Activated CD4-positive, CD25-positive, alpha-beta regulatory T cell (primary cell): ENCODE measurements at places on chromosomes 4 and X.

DNA sequence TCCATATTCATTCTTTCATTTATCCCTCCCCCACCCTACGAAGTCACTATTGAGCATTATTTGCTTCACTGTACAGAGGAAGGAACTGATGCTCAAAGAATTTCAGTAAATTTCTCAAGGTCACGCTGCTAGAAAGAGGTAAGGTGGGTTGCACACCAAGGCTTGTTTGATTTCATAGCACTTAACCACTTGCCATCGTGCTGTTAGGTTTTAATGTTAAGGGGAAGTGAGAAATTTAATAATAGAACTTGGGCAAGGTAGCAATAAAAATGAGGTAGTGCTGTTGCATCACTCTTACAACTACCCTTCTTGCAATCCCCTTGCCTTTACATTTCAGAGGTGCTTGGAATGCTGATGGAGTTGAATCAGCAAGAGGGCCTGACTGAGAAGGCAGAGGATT is 343.1 kb downstream of the MID1IP1 start:
- DNase-seq = no peak

DNA sequence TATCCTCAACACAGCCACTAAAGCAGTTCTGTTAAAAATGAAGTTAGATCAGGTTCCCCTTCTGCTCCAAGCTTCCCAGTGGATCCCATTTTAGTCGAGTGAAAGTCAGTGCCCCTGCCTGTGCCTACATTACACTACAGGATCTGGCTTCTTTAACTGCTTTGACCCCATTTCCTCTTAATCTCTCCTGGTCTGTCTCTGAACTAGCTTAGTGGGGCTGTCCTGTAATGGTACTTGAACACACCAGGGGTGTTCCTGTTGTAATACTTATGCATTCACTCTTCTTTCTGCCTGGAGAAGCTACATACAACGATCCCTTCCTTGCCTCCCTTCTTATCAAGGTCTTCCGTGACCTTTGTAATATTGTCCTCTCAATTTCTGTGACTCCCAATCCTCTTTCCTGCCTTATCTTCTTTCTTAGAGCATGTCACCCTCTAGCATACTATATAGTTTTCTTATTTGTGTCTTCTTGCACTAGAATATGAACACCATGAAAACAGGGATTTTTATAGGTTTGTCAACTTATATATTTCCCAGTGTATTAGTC is 16.7 kb downstream of the ARSJ start:
- DNase-seq = no peak

GRCh38 chr4:148420397-148420796 is 21.8 kb downstream of the NR3C2 start:
- no peak for DNase-seq

DNA sequence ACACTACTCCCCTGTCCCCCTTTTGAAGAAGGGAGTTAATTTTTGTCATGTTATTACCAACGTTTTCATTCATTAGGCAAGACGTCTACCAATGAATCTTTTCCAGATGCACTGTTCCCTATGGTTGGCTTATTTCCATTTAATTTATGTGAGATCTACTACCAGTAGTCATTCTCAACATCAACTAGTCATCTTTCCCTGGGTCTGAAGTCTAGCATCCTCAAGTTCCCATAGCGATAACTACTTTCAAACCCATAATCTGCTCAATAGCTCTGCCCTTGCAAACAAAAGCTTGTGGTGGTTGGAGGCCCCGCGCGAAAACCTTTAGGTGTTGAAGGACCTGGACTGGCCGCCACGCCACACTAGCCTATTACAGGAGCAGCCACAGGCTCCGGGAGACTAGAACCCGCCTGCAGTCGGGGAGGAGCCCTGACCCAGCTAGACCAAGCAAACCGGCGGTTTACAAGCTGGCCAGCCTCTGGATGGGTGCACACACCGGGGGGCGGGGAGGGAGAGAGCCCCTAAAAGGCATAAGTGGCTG is 746 bp downstream of the PPAT start:
- peak; percentile 48 for DNase-seq

DNA sequence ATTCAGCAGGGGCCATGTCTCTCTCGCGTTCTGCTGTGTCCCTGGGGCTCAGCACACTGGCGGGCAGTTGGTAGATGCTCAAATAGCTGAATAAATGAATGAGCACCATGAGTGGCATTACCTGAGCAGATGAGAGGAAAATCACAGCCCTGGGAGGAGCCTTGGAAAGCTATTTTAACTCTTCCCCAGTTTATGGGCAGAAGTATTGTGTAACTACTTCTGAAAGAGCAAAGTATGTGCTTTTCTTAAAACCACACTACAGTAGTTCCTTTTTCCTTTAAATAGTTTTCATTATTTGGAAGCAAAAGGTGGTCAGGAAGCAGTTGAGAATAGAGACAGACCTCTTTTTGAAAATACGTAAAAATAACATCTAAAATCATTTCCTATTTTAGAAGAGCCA is 3.0 kb upstream of the PLAC1 start:
- DNase-seq = no peak

GRCh38 chrX:40420899-40421729 is 159.7 kb upstream of the ATP6AP2 start:
- DNase-seq = no peak

GRCh38 chrX:32745323-32745722 is 466.0 kb downstream of the DMD start:
- no peak for DNase-seq

- DNase-seq = no peak
Observed at GRCh38 chr4:17329046-17329445, 182.8 kb downstream of the QDPR start.

- no peak for DNase-seq
Observed at GRCh38 chr4:81756973-81757372, 285.3 kb upstream of the RASGEF1B start.

GRCh38 chr4:21514022-21514694 is 434.4 kb downstream of the KCNIP4 start:
- DNase-seq = no peak

GRCh38 chrX:1165535-1166196 is 46.8 kb downstream of the CRLF2 start:
- DNase-seq = no peak
